Retina (tissue), 1 donor: ENCODE measurements at places on chromosomes 11 and 22.

GRCh38 chr11:7651700-7652099 lies 21.6 kb downstream of the CYB5R2 start:
- no peak for DNase-seq

DNA sequence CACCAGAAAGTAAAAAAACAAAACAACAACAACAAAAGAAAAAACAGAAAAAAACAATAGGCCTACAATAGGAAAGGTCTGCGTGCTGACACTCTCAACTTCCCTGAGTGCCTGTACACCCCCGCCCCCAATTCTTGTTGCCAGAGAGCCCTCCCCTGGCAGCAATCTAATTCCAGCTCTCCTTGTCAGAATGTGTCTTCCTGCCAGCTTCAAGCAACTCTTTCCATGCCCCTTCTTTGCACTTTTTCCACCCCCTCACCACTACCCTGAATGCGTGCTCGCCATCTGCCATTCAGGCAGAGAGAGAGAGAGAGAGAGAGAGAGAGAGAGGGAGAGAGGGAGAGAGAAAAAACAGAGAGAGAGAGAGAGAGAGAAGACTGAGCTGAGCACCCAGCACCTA lies 245.0 kb downstream of the KIRREL3 start:
- peak; percentile 42 for DNase-seq

DNA sequence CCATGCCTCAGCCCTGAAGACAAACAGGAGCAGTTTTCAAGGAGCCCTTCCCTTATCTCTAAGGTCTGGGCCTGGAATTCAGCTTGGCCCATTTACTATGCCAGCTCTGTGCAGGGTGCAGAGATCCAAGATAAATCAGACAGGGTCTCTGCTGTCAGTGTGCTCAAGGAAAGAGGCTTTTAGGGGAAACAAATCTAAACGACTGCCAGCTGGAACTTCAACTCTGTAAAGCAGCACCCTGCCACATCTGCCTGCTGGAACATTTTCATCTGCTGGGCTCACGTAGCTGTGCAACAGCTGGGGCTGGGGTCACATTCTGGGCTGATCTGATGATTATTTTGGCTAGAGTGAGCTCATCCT lies 19.8 kb upstream of the EHF start:
- DNase-seq, result no peak

DNA sequence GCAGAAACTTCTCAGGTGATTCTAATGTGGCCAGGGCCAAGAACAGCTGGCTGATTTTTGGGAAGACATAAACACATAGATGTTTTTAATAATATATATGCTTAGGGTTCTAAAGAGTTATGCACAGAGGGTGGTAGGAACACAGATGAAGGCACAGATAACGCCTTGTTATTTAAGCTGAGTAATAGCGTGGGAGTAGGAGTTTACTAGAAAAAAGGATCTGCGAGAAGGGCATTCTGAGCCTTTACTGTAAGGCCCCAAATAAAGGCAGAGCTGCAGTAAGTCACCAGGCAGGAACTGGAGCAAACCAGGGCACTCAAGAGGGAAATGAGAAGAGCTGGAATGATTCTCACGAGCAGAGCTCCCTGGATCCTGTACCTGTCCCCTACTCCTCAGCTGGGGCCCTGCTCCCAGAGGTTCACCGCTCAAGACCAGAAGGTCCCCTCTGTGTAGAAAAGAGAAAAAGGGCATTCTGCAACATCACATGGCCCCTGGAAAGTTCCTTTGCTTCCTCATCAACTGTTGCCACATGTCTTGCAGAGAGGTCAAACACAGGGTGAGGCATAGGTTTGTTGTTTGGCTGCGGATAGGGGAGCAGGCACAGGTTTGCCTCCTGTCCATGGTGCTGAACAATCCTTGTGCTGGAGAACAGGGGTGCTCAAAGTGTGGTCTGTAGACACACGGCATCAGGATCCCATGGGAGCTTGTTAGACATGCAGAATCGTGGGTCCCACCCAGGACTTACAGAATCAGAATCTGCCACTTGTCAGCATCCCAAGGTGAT lies 125.7 kb downstream of the TENM4 start:
- peak; percentile 47 for DNase-seq

DNA sequence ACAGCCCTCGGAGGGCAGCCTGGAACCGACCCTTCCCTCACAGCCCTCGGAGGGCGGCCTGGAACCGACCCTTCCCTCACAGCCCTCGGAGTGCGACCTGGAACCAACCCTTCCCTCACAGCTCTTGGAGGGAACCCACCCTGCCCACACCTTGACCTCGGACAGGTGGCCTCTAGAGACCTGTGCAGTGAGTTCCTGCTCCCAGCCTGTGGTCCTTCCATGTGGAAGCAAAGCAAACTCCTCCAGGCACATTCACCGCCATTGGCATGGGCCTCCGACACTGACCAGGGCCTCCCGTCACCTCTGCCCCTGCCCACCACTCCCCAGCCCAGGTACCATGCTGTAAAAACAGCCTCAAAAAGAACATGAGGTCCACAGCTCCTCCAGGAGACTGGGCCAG lies 272.1 kb downstream of the BRD1 start:
- no peak for DNase-seq

- no peak for DNase-seq
Measured at GRCh38 chr11:117933930-117934329, 4.7 kb upstream of the TMPRSS13 start.

DNA sequence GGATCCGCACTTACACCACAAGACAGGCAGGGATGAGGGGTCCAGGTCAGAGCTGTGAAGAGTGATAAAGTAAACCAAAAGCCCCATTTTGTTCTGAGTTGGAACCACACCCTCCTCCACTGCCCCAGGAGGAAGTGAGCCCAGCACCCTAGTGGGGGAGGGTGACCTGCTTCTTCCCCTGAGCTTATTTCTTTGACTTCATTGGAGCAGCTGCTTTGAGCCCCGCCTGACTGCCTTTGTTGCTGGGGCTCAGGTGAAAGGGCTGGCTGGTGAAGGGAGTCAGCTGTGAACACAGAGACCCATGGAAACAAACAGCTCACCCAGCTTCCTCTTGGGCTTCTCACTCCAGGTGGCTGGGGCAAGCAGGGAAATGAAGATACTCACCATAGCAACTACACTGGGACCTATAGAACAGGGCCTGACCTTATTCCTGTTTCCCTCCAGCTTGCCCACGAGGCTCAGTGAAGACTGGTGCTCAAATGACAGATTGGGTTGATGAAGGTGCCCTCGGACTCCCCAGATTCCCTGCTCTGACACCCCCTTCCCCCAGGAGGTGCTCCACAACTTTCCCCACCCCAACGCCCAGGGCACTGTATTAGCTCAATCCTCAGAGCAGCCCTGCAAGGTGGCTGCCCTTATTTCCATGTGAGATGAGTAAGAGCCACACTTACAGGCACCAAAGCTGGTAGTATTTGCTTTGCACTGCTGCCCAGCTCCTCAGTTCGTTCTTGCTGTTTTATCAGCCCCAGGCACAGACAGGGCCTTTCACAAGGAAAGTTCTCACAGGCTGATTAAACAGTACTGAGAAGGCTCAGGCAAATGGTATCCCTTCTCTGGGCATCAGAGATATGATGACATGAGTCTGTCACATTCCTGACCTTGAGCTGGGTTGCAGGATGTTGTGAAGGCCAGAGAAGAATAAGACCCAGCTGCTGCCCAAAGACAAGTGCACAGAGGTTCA lies 2.4 kb downstream of the UCP2 start:
- DNase-seq, result no peak

- DNase-seq, result no peak
Measured at GRCh38 chr11:46560300-46560991, 33.4 kb downstream of the AMBRA1 start.

DNA sequence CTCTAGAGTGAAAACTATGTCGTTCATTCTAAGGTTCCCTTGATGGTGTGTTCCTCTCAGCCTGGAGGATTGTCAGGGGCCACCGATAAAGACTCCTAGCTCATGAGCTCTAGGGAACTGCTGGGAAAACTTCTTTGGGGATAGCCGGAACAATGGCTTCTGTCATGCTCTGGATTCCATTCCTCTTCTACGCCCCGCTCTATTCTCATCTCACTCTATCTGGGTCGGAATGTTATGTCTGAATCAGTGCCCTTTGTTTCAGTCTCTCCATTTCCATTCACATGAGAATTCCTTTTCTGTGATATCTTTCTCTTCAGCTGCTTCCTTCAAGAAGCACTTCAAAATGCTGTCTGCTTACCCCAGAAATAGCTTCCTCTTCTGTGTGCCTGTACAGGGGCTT lies 16.9 kb upstream of the SLCO2B1 start:
- DNase-seq, result peak; percentile 22

- DNase-seq, result no peak
Measured at GRCh38 chr22:42794551-42795510, 62.2 kb downstream of the ARFGAP3 start.

GRCh38 chr11:18972336-18972735 lies 33.1 kb upstream of the MRGPRX1 start:
- no peak for DNase-seq

GRCh38 chr11:102560555-102561011 lies 30.0 kb upstream of the MMP7 start:
- DNase-seq, result no peak

DNA sequence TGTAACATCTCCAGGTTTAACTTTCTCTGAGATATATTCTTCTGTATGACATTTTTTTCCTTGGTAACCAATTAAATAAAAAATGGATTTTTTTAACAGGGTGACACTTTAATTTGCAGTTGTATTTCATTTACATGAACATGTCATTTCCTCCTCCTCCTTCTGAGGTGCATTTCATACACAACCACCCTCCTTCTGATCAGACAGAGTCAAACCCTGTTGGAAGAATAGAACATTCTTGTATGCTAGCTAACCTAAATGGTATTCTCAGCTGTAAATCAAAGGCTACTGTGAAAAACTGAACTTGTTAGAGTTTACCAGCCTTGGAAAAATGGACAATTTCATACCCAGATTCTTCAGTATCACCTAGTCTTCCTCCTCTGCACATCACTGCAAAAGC lies 52.7 kb upstream of the CHRM4 start:
- DNase-seq, result no peak
